ENCODE measurements at places on chromosomes 12 and 14. TPM values are rescaled to one million over a fixed set of nuclear protein-coding genes. Genes with fewer than 3 reads are reported as not detected.

The IQSEC3 gene
- 0.82 TPM for total RNA-seq

The ACOT2 gene
- total RNA-seq = 45.7 TPM

The DDX23 gene
- 87.7 TPM for total RNA-seq

The RASSF9 gene
- total RNA-seq = 4.3 TPM

The KIF21A gene
- 34.9 TPM for total RNA-seq

The APOF gene
- not detected for total RNA-seq

The TMEM229B gene
- total RNA-seq = 1.6 TPM

The ZDHHC22 gene
- 0.41 TPM for total RNA-seq

The LRIG3 gene
- 102 TPM for total RNA-seq

The PIWIL1 gene
- total RNA-seq = not detected

The NAV3 gene
- 35.6 TPM for total RNA-seq

The ERBB3 gene
- total RNA-seq = 147 TPM

The TMEM233 gene
- 0.92 TPM for total RNA-seq

The FAM90A1 gene
- total RNA-seq = not detected

The CISTR gene
- not detected for total RNA-seq

The PAX9 gene
- total RNA-seq = 31.5 TPM

The FIGNL2 gene
- total RNA-seq = 0.72 TPM

The LBHD2 gene
- not detected for total RNA-seq

The NTF3 gene
- total RNA-seq = 1.6 TPM

The FMNL3 gene
- total RNA-seq = 29.4 TPM

The HOXC4 gene
- 0.21 TPM for total RNA-seq

The ADCY6 gene
- 45.7 TPM for total RNA-seq

The ARHGEF25 gene
- 18.6 TPM for total RNA-seq

The CDKN3 gene
- 34.8 TPM for total RNA-seq

The SLC25A21 gene
- total RNA-seq = 1.3 TPM

The RHEBL1 gene
- total RNA-seq = 0.31 TPM

The LARP4 gene
- total RNA-seq = 87.3 TPM

The CFAP54 gene
- 1.6 TPM for total RNA-seq

The PLEKHH1 gene
- total RNA-seq = 4.3 TPM

The PCED1B gene
- total RNA-seq = 0.31 TPM

The AKAP6 gene
- total RNA-seq = 230 TPM

The FAM181A gene
- 0.31 TPM for total RNA-seq

The SALL2 gene
- total RNA-seq = 9.0 TPM

The PGF gene
- 8.6 TPM for total RNA-seq

The HHIPL1 gene
- total RNA-seq = 3.1 TPM

The C12orf54 gene
- not detected for total RNA-seq

The REP15 gene
- total RNA-seq = 3.0 TPM

The LMO3 gene
- 7.2 TPM for total RNA-seq

The NXPH4 gene
- total RNA-seq = 1.3 TPM

The CLEC4E gene
- total RNA-seq = not detected

The SNX6 gene
- 157 TPM for total RNA-seq

The STXBP6 gene
- 22.0 TPM for total RNA-seq

The MEG3 gene
- 1,377 TPM for total RNA-seq

The KIF5A gene
- 0.82 TPM for total RNA-seq

The GUCY2C gene
- total RNA-seq = 0.21 TPM

All from tongue (tissue), 3 donors.